Stimulated activated CD4-positive, alpha-beta T cell treated with anti-CD3 and anti-CD28 coated beads, Interleukin-1b, Interleukin-23, amount 100 ng/mL, for 1 hour (primary cell): ENCODE measurements at places on chromosomes 4 and X.

DNA sequence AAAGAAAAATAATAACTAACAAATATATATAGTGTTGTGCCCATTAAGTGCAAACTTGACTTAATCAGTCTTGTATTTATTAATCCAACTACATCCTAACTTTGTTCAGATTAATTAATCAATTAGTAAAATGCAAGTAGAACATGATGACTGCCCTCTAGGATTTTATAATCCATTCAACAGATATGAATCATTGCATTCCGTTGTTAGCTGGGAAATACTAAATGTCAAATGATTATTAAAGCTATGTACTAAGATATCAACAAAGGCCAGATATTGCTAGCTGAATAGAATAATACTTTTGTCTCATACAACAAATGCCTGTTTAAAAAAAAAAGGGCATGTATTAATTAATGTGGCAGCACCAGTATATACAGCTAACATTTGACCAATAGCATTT, 1366.3 kb downstream of the STIM2 start:
- DNase-seq: no peak

- no peak for DNase-seq
Measured at GRCh38 chrX:112738347-112739033, 58.8 kb upstream of the LHFPL1 start.

DNA sequence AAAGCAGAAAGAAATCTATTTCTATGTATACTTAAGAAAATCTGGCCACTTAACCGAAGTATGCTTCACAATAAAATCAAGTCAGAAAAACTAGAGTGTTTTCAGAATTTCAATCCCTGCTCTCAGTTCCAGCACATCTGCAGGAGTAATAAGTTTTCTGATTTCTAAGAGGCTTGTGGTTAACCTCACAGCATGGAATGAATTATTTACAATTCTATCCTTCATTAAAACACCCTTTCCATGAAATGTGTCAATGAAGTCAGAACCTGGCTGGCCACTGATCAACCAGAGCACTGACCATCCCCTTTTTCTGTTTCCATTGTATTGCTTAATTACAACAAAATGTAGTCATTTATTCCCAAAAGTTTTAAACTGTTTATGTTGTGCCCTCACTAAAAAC, 781.4 kb upstream of the INTU start:
- no peak for DNase-seq

DNA sequence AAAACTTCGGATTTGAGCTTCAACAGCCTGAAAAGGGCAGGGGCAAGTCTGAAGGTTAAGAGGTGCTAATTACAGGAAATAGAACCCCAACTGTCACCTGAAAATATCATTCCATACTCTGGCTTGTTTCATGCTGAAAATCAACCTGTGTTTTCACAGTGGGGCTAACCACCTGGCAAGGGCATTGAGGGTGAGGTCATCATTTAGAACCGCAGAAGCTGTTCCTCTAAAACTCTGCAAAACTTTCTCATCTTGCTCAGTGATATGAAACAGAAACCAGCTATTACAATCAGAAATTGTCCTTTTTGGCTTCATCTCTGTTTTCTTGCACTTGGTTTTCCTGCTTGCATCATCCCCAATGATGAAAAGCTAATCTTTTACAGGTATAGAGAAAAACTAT, 247.6 kb downstream of the DCLK2 start:
- no peak for DNase-seq

GRCh38 chrX:150926304-150926703, 27.8 kb upstream of the CD99L2 start:
- no peak for DNase-seq

GRCh38 chr4:101027721-101028120, 319.6 kb downstream of the PPP3CA start:
- DNase-seq: no peak

DNA sequence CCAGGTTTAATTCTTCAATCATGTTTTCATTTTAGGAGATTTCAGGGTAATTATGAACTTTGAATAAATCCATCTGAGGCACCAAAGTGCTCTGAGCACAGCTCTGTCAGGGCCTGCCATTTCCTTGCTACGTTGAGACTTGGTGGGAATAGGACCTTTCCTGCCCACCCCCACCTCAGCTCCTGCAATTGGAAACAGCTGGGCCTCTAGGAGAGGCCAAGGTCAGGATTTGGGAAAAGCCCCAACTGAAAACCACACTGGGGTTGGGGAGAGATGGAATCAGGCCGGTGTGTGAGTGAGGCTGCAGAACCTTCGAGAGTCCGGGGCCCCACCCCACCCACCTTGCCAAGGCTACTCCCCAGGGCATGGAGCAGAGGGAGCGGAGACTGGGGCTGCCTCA, 212.7 kb upstream of the BCOR start:
- no peak for DNase-seq

GRCh38 chr4:121148000-121148399, 16.1 kb downstream of the TNIP3 start:
- no peak for DNase-seq

- DNase-seq: no peak
Measured at GRCh38 chr4:153579872-153580271, 104.2 kb upstream of the TLR2 start.

GRCh38 chr4:179307297-179308136, 1865.3 kb upstream of the AGA start:
- DNase-seq: no peak

DNA sequence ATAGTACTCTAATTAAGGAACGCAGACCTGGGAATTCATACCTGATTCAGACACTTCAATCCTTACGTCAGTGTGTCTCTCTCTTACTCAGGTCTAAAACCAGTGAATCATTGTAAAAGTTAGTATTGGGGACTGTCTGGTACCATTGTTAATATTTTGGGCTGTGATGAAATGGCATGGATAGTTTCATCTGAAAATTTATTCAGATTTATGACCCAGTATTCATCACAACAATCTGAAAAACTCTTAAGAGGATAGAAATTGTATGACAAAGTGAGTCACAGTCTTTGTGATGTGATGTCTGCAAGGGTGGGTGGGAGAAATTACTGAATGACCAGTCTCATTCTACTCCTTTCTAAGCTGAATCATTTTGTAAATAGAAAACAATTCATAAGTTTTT, 10.3 kb downstream of the FGF2 start:
- no peak for DNase-seq

DNA sequence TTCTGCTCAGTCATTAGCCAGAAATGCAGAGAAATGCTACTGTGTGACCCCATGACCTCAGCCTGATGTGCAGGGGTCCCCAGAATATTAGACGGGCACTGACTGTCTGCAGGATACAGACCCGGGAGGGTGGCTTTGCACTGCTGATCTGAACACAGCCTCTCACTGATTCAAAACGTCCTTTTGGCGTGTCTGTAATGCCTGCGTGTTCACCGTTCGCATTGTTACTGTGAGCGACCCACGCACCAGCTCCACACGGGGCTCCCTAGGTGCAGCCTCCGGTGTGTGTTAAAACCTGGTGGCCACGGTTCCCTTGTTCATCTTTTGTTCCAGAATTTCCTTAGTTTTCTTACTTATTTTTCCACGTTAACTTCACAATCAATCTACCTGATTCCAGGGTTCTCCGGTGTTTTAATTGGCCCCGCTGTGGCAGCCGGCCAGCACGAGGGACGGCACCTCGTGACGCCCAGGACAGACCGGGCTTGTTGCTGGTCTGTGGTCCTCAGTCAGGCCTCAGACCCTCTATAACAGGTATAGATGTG, 32.0 kb upstream of the SPON2 start:
- no peak for DNase-seq

DNA sequence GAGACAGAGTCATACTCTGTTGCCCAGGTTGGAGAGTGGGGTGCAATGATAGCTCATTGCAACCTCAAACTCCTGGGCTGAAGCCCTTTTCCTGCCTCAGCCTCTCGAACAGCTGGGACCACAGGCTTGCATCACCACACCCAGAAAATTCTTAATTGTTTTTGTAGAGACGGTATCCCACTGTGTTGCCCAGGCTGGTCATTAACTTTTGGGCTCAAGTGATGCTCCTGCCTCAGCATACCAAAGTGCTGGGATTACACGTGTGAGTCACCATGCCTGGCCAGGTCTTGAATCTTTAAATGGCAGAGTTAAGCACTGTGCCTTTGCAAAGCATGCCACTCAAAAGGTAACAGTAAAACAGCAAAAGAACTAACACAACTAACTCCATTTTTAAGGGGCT, 28.6 kb upstream of the BBS12 start:
- DNase-seq: no peak

DNA sequence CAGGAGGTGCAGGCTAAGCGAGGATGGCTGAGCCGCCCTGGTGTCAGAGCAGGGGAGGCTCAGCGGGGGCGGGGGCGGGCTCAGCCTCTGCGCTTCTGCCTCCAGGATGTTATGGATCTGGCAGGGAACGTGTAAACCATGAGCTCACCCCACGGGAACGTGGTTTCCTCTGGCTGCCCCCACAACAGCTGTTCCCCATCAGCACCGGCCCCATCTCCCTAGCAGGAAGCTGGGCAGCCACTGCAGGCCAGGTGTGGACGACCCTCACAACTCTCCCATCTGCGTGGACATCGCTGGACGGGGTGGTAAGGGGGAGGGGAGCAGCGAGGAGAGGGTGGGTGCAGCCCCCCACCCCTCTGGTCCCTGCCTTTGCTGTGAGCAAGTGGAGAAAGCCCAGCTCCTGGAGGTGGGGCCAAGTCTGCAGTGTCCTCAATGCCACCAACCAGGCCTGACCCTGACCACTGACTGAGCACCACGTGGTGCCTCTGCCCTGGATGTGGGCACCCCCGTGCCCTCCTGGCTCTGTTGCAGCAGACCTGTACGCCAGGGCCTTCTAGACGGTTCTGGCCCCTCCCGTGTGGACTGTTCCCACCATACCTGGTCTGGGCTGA, 28.1 kb upstream of the SPON2 start:
- no peak for DNase-seq

GRCh38 chr4:45741897-45742296, 382.0 kb downstream of the GABRG1 start:
- no peak for DNase-seq

- no peak for DNase-seq
Measured at GRCh38 chrX:86103061-86103460, 45.2 kb upstream of the DACH2 start.

DNA sequence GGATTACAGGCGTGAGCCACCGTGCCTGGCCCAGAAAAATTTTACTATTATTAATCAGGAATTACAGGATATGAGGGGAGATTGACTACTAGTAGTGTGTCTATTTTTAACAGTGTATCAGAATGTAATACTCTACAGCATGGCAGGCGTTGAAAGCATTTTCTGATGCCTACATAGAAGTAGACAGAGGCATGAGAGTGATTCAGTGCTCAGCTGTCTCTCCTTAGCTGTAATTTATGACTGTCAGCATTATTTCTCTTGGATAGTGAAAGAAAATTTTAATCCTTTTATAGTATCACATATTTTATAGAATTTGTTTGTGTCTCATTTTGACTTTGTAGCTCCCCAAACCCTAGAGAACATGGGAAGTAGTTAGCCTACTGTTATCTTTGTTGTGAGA, 20.7 kb downstream of the ARHGAP24 start:
- no peak for DNase-seq
